NCI-H446 (cell line): ENCODE measurements at places on chromosomes 6 and 20.

- no peak for DNase-seq
Measured at GRCh38 chr6:126444659-126445273, 104.9 kb downstream of the CENPW start.

DNA sequence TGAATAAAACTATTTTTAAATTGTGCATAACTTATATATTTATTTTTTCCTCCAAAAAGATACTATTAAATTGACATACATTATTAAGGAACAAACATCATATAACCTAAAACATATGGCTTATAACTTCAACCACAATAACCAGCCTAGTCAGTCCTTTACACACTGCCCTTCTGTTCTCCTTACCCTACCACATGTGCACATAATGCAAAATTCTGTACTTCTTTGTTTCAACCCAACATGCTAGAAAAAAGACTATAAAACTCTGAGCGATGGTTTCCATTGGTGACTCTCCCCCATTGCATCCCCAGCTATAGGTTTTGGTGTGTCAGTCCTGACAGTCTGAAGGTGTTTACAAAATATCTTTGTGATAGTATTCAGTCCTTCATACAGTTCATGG lies 14.8 kb upstream of the TTK start:
- DNase-seq, result no peak

GRCh38 chr6:132596201-132596600 lies 6.7 kb upstream of the TAAR5 start:
- DNase-seq, result no peak

DNA sequence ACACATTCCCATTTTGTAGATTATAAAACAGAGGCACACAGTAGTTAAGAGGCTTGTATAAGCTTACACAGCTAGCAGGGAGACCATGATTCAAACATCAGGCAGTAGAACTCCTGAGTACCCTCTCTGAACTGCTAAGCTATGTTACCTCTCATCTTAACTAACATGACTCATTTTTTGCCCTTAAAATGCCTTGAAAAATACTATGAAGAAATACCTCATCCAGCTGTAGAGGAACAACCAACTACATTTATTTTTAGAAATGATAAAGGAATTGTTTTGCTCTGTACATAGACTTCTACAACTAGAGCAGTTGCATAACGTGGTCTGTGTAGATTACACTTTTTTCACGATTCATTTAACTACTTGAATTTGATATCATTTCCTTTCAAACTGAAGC lies 102.1 kb downstream of the FLRT3 start:
- no peak for DNase-seq

- no peak for DNase-seq
Measured at GRCh38 chr6:8014947-8015346, 49.2 kb downstream of the BLOC1S5 start.
